ENCODE measurements at places on chromosomes 3 and 15.
A peak's percentile ranks its signal among the peaks of the same experiment; 100 is the strongest.

- DNase-seq = no peak
These were observed 730.2 kb upstream of the DPPA4 start for GRCh38 chr3:110067527-110067926.

- no peak for DNase-seq
These were observed 15.7 kb downstream of the RFT1 start for GRCh38 chr3:53114412-53115074.

GRCh38 chr3:134646086-134646485 lies 4.7 kb downstream of the KY start:
- DNase-seq = no peak

DNA sequence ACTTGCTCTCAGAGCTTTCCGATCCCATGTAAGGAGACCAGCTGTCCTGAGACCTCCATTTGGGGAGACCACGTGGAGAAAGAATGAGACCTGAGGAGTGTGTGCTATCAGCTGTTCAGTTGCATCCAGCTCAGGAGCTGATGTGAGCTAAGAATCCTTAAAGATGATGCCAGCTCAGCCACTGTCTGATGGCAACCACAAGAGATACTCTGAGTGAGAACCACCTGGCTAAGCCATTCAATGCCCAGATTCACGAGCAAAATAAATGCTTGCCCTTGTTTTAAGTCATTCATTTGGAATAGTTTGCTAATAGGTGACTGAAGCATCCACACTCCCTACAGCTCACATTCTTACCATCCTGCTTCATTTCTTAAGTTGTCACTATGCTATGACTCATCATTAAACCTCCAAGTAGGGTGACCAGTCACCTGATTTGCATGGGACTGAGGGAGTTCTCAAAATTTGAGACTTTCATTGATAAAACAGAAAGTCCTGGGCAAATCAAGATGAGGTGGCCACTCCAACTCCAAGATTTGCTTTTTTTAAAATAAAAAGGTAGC lies 56.4 kb downstream of the SPTSSB start:
- DNase-seq = no peak

- peak; percentile 86 for DNase-seq
These were observed 49.5 kb downstream of the CYP11A1 start for GRCh38 chr15:74317820-74318375.

- no peak for DNase-seq
These were observed 25.9 kb downstream of the LIPH start for GRCh38 chr3:185526349-185526951.

DNA sequence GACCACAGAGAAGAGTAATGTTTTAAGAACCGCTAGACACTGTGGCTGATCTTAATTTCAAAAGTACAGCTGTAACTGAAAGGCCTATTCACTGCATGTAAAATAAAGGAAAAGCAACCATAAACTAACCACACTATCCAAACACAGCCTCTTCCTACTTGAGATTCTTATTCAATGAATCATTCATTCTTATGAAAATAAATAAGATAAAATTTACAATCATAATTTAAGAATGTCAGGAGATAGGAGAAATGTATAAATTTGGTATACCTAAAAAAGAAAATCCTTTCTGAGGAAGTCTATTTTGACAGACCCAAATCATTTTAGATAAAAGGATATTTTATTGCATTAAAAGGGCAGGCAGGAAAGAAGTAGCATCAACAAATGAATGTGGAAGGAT lies 533.5 kb upstream of the ZNF385D start:
- DNase-seq = no peak

DNA sequence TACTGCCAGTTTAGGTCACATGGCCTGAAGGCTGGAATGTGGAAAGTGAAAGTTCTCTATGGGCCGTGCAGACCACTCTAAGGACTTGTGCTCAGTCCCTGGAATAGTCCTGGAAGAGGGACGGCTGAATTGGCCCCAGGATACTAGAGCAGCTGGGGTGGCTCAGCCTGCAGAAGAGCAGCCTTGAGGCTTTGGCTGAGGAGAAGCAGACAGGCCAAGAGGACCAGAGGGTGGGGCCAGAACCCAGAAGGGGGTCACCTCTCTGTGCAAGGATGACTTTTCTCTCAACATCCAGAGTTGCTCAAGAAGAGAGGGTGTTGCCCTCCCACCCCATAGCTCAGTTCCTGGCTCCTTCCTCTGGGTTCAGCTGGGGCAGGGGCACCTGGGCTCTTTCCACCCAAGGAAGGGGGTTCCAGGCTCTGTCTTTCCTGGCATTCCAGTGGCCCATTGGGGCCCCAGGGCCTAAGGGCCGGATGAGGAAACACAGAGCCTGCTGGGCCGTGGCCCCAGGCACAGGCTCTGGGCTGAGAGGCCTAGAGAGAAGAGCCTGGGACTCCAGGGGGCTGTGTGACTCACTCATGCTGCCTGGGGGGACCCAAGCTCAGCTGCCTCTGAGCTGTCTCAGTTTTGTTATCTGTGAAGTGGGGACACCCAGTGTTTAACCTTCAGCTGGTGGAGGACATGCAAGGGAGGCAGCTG lies 8.5 kb upstream of the FBLN2 start:
- no peak for DNase-seq

DNA sequence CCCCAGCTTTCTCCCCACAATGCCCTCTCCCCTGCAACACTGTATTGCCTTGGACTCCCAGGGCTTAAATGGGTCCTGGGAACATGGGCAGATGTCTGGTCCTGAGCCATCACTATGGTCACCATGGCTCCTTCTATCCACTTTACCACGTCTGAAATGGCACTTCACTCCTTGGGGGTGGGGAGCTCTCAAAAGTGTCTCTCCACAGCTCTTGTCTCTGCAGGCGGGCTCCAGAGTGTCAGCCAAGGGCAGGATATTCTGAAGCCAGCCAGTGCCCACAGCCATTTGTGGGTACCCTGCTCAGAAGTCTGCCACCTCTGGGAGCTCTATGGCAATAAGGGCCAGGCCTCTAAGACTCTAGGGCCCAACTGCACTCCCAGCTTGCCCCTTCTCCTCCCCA lies 163.9 kb downstream of the PPM1L start:
- DNase-seq = peak; percentile 40

GRCh38 chr3:157156837-157157635 lies 2.9 kb downstream of the CCNL1 start:
- DNase-seq = no peak

GRCh38 chr15:92797168-92798052 lies 102.7 kb upstream of the CHD2 start:
- peak; percentile 50 for DNase-seq

DNA sequence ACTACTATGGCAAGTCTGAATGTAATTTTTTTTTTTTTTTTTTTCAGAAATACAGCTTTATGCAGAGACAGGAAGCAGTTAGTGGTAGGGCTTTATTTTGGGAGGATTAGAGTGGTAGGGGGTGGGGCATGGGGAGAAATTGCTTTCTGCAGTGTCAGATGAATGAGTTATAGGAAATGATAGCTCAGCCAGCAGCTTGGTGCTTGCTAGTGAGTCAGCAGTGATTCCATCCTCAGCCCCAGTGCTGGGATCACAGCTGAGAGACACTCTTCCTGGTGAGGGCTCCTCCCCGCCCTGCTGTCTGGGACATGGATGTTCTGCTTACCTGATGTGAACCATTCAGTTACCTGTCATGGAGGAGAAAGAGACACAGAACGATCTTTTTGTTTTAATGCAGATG lies 39.6 kb downstream of the SEMA6D start:
- DNase-seq = no peak

- DNase-seq = no peak
These were observed 10.0 kb downstream of the TRPM1 start for GRCh38 chr15:31091481-31091880.

DNA sequence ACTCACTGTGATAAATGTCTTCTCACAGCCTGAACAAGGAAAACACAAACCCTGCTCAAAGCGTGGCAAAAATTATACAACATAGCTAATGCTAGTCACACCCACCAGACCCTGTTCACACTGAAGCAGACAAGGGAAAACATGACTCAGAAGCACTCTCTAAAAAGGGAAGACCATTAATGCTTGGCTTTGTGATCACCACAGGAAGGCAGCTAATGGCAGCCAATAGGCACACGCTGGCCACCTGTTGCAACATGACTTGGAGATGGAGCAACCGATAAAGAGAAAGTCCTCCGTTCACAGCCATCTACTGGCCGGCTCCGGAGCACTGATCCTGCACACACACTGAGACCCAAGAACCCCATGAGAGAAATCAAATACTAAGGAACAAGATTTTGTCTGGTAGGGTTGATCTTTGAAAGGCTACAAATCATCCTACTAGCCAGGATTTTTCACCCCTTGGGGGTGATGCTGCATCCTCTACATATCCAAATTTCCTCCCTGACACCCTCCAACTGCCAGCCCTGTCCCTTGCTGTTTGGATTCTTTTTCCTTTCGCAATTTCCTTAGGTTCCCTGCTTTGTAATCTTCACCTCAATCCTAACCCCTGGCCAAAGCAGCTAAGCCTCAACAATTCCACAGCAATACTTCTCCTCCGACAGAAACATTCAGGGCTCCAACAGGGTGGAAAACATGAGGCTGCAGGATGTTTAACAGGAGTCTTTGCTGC lies 3.2 kb downstream of the ZXDC start:
- peak; percentile 20 for DNase-seq

- DNase-seq = no peak
These were observed 1.1 kb downstream of the ITPR1 start for GRCh38 chr3:4493941-4494894.

- no peak for DNase-seq
These were observed 740.2 kb downstream of the ROBO1 start for GRCh38 chr3:79027593-79027992.

DNA sequence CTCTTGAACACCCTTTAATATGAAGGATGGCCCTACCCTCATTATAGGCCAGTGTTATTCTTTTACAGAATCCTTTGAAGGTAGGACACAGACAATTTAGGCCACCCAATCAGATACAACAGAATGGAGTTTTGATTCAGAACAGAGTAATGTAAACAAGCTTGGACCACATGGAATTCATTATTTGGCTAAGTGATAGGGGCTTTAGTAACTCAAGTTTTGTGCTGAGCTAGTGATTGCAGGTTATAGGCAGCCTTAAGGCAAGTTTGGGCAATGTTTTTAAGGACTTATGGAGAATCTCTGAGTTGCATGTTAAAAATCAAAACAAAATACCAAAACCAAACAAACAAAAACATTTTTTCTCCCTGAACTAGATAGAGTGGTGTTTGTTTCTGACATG lies 312.1 kb upstream of the ROBO1 start:
- DNase-seq = no peak

DNA sequence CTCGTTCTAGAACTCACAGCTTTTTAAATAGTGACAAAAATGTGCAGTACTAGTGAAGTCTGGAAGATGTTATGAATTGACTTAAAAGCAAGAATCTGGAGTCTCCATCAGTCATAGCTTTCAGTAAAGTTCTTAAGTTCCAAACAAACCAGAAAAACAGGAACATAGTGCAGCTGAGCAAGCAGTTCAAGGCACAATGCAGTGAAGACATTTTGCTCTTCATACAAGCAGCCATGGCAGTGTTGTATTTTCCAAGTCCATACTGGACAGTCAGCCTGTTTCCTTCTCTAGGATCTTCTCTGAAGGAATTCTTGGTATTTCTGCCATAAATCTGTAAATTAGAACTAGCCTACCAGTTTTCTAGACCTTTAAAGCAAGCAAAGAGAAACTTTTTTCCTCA lies 90.5 kb downstream of the LRRC28 start:
- DNase-seq = no peak

GRCh38 chr3:60775985-60776384 lies 475.3 kb downstream of the FHIT start:
- no peak for DNase-seq

- no peak for DNase-seq
These were observed 11.8 kb downstream of the CAPN7 start for GRCh38 chr3:15217841-15218267.

- no peak for DNase-seq
These were observed 87.2 kb upstream of the TBL1XR1 start for GRCh38 chr3:177284383-177284881.

DNA sequence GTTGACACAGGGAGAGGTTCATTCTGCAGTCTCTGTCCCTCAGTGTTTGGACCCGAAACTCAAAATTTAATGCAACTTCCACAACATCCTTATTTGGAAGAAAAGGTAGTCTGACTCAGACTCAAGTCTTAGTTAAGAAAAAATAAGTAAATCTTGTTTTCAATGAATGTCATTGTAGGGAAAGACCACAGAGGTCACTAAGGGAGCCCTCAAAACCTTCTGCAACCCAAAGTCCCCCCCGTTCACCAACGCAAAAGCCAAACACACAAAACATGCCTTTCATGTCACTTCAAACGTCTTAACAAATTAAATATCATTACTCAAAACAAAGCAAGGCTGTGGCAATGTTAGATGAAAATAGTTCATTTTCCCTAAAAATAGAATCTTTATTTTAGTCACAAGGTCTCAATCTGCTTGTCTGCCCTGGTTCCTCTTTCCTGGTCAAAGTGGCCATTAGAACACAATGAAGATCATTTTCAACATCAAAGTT lies 20.9 kb upstream of the SSUH2 start:
- no peak for DNase-seq

GRCh38 chr3:159634483-159634882 lies 354.2 kb upstream of the IL12A start:
- no peak for DNase-seq

DNA sequence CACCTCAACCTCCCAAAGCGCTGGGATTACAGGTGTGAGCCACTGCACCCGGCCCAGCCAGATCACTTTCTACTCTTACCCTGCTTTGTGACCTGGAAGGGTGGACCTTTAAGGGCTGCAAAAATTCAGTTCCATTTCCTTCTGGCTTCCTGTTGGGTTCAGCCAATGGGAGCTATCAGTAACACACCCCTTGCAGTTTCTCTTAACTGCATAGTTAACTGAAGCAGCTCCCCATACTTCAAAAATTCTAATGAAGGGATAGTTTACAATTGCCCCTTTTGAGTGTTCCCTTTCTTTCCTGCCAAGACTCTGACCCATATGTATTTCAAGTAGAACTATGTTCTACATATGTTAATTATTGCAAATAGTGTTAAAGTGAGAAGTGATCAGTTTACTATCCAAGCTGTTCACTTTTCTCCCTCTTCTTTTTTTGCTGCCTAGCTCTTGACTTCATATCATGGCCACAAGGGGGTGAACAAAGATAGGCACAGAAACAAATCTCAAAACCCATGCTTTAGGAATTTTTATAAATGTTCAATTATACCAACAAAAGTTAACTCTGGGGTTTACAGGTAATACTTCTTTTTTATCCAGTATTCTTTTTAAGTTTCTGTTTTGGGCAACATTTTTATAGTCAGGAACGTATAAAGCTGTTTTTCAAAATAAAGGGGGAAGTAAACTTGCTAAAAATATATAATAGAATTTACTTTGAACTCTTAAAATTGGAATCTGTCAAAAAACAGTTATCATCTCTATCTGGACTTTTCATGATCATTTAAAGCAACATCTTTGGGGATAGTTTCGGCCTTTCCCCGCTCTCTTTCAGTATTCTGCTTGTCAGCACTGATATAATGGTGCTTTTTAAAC lies 8.1 kb downstream of the PGBD4 start:
- DNase-seq = peak; percentile 5

- peak; percentile 90 for DNase-seq
These were observed 11.7 kb downstream of the ABCC5 start for GRCh38 chr3:184005941-184006507.

GRCh38 chr3:141129541-141130011 lies 78.4 kb downstream of the SPSB4 start:
- DNase-seq = peak; percentile 30

GRCh38 chr3:168952551-168952950 lies 711.0 kb downstream of the MECOM start:
- no peak for DNase-seq

GRCh38 chr3:120682095-120682681 lies at the start of gene HGD:
Gene HGD (minus strand): TSS chr3:120682239. CDS start chr3:120682111, 128 bp downstream.
- no peak for DNase-seq
